Left colon (tissue), 2 donors: ENCODE measurements at places on chromosomes 16 and 17. TPM values are rescaled to one million over a fixed set of nuclear protein-coding genes. Genes with fewer than 3 reads are reported as not detected.

DNA sequence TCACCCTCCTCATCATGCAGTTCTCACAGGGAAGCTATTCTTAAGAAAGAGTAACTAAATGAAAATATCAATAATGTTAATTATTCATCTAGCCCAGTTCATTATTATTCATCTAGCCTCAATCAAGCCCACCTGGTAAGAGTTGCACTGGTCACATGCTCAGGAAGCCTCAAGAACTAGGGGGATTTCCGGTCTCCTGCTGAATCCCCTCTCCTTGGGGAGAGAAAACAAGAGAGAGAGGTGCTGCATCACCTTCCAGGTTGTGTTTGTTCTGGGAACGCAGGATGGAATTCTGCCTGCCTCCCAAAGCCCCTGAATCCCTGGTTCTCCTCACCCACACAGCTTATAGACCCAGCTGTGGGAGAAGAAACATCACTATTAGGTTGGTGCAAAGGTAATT, 164.0 kb downstream of the PMP22 start:
- DNase-seq = no peak

- no peak for DNase-seq
Observed at GRCh38 chr17:82583720-82584234, 64.2 kb downstream of the FOXK2 start.

GRCh38 chr16:77974883-77975282, 47.5 kb upstream of the CLEC3A start:
- DNase-seq = no peak

DNA sequence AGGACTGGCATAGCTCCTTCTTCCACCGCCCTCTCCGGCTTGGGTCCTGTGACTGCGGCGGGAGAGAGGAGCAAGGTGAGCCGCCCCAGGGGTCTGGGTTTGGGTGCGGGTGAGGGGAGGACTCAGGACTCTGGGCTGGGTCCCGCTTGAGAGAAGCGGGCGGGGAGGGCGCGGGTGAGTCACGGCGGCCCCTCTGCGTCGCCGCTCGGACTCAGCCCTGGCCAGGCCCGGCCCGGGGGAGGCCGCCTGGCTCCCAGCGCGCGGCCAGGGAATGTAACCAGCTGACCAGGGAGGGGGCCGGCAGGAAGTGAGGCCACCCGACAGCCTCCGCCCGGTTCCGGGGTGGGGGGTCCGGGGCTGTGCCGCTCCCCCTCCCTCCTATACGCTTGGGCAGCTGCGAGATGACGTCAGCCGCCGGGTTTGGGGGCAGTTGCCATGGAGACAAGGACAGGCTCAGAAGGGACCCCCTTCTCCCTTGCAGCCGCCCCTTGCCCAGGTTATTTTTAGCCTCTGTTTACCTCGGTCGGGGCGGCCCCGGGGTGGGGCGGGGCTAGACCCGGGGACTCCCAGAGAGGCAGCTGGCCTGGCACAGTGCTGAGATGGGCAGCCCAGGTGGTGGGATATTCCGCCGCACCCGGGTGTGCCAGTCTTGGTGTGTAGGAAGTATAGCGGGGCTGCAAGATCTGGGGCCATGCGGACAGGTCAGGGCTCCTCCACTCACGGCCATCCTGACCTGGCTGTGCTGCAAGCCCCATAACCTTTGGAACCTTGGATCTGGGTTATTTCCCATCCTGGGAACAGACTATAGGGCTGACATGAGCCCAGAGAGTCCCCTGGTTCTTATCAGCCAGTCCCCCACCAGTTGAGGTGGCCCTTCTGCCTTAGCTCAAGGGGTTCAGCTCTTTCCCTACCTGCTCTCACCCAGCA, 1.6 kb downstream of the RIPOR1 start:
- DNase-seq = peak; percentile 66

GRCh38 chr17:39090908-39091665, 60.4 kb downstream of the PLXDC1 start:
- DNase-seq = no peak

DNA sequence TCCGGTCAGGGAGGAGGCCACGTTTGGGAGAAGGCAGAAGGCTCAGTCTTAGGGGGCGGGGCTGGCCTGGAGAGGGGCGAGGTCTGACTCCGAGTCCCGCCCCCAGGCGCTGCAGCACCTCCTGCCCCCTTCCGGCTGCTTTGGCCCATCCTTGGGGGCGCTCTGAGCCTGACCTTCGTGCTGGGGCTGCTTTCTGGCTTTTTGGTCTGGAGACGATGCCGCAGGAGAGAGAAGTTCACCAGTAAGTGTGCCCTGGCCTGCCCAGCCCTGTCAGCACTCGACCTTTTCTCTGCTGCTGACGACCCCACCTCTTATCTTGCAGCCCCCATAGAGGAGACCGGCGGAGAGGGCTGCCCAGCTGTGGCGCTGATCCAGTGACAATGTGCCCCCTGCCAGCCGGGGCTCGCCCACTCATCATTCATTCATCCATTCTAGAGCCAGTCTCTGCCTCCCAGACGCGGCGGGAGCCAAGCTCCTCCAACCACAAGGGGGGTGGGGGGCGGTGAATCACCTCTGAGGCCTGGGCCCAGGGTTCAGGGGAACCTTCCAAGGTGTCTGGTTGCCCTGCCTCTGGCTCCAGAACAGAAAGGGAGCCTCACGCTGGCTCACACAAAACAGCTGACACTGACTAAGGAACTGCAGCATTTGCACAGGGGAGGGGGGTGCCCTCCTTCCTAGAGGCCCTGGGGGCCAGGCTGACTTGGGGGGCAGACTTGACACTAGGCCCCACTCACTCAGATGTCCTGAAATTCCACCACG, 1.5 kb downstream of the TNFRSF12A start:
- DNase-seq = peak; percentile 84

- DNase-seq = no peak
Observed at GRCh38 chr17:65015855-65016254, 40.7 kb downstream of the GNA13 start.

GRCh38 chr17:82878527-82878926, 38.7 kb upstream of the ZNF750 start:
- no peak for DNase-seq

GRCh38 chr16:9670033-9670432, 512.2 kb downstream of the GRIN2A start:
- DNase-seq = no peak

GRCh38 chr16:85275533-85276249, 163.4 kb upstream of the CIBAR2 start:
- peak; percentile 75 for DNase-seq

DNA sequence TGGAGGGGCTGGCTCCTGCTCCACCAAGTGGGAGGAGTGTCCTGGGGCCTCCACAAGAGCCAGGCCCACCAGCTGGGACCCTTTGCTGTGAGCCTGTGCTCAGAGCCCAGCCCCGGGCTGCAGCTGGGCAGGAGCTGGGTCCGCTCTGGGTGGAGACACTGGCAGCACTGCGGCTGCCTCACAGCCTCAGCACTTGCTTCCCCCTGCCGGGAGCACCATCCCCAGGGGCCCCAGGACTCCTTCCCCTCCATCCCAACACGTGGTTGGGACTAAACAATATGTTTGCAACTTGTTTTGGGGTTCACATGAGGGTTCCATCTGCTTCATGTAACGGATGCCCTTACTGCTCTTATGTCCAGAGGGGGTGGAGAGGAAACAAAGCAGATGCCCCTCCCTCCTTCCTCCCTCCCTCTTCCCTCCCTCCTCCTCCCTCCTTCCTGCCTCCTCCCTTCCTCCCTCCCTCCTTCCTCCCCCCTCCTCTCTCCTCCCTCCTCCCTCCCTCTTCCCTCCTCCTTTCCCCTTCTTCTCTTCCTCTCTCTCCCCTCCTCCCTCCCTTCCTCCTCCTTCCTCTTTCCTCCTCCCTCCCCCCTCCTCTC, 16.3 kb upstream of the CBFA2T3 start:
- DNase-seq = no peak

- no peak for DNase-seq
Observed at GRCh38 chr17:33901085-33901484, 354.0 kb upstream of the CCL2 start.

DNA sequence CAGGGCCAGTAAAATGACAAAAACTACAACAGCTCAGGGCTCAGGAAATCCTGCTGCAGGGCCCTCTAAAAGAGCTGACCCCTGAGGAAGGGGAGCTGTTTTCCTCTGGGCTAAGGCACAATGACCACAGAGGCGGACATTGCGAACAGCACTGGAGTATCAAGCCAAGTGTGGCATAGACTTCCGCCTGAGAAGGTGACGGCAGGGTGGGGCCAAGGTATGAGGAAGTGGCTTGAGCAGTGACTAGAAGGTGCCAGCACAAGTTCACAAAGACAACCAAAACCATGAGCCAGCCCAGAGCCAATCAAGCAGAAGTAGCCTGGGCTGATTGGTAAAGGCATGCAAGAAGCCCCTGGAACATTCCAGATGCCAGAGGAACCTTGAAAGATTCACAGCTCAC, 13.9 kb downstream of the ERN2 start:
- peak; percentile 81 for DNase-seq

GRCh38 chr16:78748220-78748929, 648.9 kb downstream of the WWOX start:
- no peak for DNase-seq

DNA sequence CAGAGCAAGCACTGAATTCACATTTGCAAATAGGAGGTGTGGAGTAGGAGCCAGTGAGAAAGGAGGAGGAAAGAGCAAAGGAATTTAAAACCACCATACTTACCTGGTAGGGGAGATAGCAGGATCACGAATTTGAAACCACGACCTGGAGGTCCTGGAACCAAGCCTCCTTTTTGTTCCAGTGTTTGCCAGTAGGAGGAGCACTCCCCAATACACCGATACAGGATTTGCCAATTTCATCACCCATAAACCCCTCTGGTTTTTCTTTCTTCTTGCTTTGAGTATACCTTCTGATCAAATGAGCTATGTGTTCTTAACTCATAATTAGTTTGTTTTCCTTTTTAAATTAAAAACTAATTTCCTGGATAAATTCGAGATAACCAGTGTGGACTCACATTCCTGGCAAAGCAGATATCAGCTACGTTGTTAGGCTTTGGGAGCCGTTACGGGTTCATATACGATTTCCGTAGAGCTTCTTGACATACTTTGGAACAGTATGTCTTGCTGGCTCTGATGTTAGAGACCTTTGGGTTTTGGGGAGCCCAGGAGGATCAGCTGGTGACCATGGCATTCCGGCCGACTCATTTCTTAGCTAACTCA, 22.7 kb downstream of the BCO1 start:
- DNase-seq = no peak

GRCh38 chr17:78735832-78736525, 46.1 kb downstream of the CYTH1 start:
- peak; percentile 52 for DNase-seq

- no peak for DNase-seq
Observed at GRCh38 chr16:22692916-22693637, 120.9 kb upstream of the HS3ST2 start.

DNA sequence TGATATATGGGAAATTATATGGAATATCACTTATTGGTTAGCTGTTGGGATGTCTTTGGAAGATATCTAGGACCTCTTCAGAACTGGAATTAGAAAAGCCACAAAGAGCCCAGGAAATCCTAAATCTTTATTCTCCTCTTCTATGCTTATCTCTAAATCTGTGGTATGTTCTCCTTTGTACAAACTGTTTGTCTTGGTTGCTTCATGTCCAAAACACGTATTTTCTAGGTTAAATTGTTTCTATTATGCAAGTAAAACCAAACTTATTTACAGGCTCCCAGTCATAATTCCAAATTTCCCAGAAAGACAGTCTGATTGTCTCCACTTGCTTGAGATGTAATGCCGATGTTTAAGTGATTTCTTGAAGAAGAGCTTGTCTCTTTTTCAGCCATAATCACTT, 650.9 kb downstream of the CDH11 start:
- no peak for DNase-seq

DNA sequence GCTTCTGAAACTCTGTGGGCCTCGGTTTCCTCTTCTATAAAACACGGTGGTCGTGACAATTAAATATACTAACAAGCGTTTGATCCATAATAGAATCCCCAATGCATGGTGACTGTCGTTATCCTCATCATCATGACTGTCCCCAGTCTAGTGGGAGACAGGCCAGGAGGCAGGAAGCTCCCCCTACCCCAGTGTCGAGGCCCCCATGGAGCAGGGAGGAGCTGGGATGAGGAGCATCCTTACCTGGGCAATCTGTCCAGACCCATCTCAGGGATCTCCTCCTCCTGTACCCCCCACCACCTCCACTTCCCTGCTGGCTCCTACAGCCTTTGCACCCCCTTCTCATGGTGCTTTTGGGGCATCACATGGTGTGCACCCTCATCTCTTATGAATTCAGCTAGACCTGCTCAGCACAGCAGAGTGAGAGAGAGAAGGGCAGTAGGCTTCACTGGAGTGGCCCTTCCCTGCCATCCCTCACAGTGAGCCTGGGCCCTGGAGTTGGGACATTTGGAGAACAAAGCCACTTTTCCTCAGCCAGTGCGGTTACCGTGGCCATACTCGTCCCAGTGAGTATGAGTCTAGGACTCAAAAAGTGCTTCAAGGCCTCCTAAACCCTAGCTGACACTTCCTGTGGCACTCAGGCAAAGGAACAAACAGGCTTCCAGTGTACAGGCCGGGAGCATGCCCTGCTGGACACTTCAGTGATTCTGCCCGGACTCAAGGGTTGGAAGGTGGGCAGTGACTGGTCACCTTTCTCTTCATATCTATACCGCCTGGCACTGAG, 148.6 kb downstream of the CLEC16A start:
- no peak for DNase-seq

DNA sequence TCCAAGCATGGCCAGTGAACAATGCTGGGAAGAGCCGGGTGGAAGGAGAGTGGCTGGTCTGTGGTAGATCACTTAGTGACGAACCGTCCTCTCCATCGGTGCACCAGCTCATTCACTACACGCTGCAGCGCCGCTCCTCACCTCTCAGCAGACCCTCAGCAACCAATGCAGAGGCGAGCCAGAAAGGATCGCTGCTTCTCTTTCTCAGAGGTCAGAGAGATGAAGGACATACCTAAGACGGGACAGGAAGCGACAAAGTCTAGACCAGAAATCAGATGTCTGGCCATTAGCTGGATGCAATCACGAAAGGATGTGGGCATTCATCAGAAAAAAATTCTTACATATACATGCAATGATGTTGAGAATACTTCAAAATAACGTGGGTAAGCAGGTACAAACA, 26.9 kb downstream of the NSMCE1 start:
- DNase-seq = no peak

DNA sequence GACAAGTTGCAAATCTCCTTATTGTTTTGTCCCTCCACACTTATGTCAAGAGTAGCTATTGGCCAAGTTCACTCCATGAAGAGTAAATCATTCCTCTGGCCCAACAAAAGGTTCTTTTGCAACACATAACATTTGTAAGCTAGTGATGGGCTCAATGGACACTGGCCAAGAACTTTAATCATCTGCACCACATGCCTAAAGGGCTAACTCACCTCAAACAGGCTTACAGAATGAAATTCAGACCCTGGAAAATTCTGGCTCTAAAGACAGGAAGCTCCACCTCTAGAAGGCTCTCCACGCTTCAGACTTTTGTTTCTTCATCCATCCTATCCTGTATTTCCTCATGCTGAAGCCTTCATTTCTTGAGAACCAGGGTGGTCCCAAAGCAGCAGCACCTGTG, 10.9 kb upstream of the ANKFN1 start:
- no peak for DNase-seq

The OR1A1 gene
- not detected for total RNA-seq

The KRT36 gene
- total RNA-seq = not detected

The KRTAP4-4 gene
- not detected for total RNA-seq

The EFCAB5 gene
- total RNA-seq = 3.4 TPM

The GCGR gene
- 0.14 TPM for total RNA-seq

The MT1G gene
- total RNA-seq = 22.4 TPM

The MT1F gene
- 9.0 TPM for total RNA-seq

The KCNJ12 gene
- 2.5 TPM for total RNA-seq

The LRRC37A gene
- total RNA-seq = 6.4 TPM

The WFDC1 gene
- total RNA-seq = 4.3 TPM

The ZPBP2 gene
- total RNA-seq = not detected

The NEUROD2 gene
- total RNA-seq = not detected
